ENCODE measurements at places on chromosomes 7 and 10.

DNA sequence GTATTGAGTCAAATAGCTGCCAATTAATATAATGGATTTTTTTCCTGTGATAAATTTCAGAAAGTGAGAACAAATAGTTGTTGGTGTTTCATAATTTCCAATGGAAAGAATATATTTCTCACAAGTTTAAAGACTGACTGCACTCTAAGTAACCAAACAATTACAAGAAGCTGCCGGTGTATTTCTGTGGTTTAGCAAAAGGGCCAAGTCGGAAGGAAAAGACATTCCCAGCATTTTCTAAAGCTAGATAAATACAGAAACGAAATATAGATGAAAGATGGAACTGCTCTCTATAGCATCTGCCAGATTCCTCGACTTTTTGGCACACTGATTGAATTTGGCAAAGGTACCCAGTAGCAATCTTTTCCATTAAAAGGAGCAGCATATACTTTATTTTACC, 92.7 kb upstream of the MKX start:
- no peak for DNase-seq

DNA sequence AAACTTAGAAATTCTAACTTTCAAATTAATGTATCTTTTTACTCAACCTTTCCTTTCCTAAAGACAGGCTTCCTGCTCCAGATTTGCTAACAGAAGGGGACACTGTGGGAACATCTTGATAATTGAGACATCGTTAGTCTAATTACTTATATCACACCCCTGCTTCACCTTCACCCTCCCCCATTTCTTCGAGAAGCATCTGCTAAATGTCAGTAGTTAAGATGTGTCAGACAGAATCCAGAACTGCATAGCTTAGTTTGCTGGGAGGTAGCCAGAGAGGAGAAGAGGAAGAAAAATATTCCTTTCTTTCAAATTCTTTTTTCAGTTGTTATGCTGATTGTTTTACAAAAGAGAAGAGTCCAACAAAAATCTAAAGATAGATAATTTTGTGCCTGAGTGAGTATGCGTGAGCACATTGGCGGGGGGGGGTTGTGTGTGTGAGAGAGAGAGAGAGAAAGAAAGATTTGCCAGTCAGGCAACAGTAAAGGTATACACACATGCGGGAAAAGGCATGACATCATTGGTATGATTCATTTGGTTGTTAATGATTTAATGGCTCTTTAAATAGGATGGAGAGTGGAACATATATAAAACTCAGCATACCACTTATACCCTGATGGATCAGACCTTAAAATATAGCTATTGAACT, 192.4 kb downstream of the PTN start:
- no peak for DNase-seq

- no peak for DNase-seq
These were observed 69.8 kb downstream of the PWWP2B start for GRCh38 chr10:132466520-132467463.

GRCh38 chr7:147432079-147432478, 1158.5 kb upstream of the C7orf33 start:
- DNase-seq, result peak; percentile 10

DNA sequence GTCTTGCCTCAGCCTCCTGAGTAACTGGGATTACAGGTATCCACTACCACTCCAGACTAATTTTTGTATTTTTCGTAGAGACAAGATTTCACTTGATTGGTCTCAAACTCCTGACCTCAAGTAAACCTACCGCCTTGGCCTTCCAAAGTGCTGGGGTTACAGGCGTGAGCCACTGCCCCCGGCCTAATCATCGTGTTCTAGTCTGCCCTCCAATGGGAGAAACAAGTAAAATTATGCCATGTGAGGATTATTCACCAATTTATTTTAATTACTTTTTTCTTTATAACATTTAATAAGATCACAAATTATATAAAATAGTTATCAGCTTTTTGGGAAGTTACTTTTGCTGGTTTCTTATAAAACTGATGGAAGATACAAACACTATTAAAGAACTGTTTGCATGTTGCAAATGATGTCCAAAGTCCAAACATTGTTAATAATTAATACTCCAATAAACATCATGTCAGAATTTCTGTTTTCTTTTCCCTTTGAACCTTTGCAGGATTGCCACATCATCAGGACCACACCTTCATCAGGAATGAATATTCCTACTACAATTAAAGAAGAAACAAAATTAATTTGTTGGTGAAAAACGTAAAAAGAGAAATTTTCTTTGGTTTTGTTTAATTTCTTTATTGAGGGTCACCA, 786 bp upstream of the AKR1C4 start:
- DNase-seq, result no peak

DNA sequence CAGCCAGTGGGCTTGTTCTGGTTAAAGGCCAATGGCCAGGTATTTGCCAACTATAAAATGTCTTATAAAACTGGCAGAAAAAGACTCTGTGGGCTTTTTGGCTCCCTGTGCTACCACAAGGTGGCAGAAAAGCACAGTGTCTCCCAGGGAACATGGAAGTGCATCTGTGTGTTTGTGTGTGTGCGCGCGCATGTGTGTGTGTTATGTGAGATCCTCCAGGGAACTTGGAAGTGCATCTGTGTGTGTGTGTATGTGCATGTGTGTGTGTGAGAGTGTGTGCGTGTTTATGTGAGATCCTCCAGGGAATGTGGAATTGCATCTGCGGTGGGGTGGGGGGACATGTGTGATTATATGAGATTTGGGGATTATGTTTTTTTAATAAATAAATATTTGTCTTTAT, 30.2 kb upstream of the ABI1 start:
- peak; percentile 61 for DNase-seq

GRCh38 chr10:2048337-2048973, 311.1 kb upstream of the ADARB2 start:
- DNase-seq, result no peak

DNA sequence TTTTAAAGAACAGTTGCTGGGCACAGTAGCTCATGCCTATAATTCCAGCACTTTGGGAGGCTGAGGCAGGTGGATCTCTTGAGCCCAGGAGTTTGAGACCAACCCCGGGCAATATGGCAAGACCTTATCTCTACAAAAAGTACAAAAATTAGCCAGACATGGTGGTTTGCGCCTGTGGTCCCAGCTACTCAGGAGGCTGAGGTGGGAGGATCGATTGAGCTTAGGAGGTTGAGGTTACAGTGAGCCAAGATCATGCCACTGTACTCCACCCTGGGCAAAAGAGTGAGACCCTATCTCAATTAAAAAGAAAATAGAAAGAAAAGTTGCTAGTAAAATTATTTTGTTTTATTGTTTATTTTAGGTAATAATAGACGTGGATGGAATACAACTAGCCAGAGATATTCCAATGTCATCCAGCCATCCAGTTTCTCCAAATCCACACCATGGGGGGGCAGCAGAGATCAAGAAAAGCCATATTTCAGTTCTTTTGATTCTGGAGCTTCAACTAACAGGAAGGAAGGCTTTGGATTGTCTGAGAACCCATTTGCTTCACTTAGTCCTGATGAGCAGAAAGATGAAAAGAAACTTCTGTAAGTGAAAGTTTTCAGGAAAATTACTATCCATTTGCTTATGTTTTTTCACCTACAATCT, 3.0 kb downstream of the NUP42 start:
- peak; percentile 53 for DNase-seq

DNA sequence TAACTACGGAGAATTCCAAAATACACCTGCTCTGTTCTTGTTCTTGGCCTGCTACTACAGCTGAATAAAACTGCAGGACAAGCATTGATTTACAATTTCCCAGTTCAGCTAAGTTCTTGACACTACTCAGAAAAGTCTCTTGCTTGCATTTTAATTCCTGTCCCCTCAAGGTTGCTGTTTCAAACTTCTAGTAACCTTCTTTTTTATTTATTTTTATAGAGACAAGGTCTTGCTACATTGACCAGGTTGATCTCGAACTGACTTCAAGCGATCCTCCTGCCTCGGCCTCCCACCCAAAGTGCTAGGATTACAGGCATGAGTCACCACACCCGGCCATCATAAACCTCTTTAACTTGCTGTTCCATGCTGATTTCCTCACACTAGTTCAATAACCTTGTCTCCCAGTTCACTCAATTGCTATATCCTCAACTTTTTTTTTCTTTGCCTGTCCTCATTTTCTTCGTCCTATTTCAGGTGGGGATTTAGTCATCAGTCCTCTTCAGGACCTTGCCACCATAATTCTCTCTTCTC, 79.9 kb downstream of the ARHGAP21 start:
- no peak for DNase-seq

Measured in fibroblast of the conjunctiva (primary cell).